Kidney (tissue), 22 donors: ENCODE measurements at places on chromosomes 2 and 18. TPM values are rescaled to one million over a fixed set of nuclear protein-coding genes. Genes with fewer than 3 reads are reported as not detected.

- no peak for DNase-seq
- no peaks in the 10 kb centered on the region for H3K4me1 ChIP-seq
- H3K27ac ChIP-seq, result no peak overlapping the region
- no peaks in the 10 kb centered on the region for H3K27me3 ChIP-seq
- H3K36me3 ChIP-seq, result no peaks in the 10 kb centered on the region
Observed at GRCh38 chr2:134692499-134692898, 26.3 kb downstream of the TMEM163 start.

- H3K27ac ChIP-seq, result no peak overlapping the region
- DNase-seq, result no peak
- H3K36me3 ChIP-seq, result no peaks in the 10 kb centered on the region
- H3K4me3 ChIP-seq, result no peak overlapping the region
- H3K27me3 ChIP-seq, result no peaks in the 10 kb centered on the region
Observed at GRCh38 chr18:58640428-58640805, 11.5 kb upstream of the ALPK2 start.

GRCh38 chr2:9971890-9972289 lies 20.4 kb downstream of the GRHL1 start:
- no peak for DNase-seq
- no peaks in the 10 kb centered on the region for H3K4me1 ChIP-seq
- no peaks in the 10 kb centered on the region for H3K36me3 ChIP-seq
- no peak overlapping the region for H3K27ac ChIP-seq
- no peak overlapping the region for H3K4me3 ChIP-seq

Gene ME2
- total RNA-seq, result 32.8 TPM

Gene SOWAHC
- total RNA-seq, result 11.8 TPM

DNA sequence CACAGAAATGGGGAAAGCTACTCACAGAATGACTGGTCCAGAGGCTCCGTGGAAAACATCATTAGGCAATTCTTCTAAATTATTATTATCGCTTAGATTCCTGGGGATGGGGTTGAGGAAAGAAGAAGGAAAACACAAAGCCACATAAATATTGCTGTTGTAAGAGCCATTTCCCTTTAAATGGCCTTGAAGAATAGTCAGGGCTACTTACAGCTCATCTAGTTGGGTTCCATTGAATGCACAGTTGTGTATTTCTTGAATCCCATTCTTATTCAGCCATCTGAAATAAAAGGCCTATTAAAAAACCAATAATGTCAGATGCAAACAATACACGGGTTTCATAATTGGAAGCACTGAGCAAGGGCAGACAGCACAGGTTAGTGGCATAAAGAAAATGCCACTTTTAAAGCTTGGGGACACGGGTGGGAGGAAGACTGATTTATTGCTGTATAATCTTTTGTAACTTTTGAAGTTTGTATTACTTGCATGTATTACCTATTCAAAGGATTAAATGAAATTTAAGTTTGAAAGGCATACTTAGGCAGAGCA lies 171.4 kb downstream of the FSHR start:
- no peaks in the 10 kb centered on the region for H3K36me3 ChIP-seq
- H3K4me3 ChIP-seq, result no peak overlapping the region
- no peak for DNase-seq
- H3K4me1 ChIP-seq, result no peaks in the 10 kb centered on the region
- no peak overlapping the region for H3K27ac ChIP-seq

DNA sequence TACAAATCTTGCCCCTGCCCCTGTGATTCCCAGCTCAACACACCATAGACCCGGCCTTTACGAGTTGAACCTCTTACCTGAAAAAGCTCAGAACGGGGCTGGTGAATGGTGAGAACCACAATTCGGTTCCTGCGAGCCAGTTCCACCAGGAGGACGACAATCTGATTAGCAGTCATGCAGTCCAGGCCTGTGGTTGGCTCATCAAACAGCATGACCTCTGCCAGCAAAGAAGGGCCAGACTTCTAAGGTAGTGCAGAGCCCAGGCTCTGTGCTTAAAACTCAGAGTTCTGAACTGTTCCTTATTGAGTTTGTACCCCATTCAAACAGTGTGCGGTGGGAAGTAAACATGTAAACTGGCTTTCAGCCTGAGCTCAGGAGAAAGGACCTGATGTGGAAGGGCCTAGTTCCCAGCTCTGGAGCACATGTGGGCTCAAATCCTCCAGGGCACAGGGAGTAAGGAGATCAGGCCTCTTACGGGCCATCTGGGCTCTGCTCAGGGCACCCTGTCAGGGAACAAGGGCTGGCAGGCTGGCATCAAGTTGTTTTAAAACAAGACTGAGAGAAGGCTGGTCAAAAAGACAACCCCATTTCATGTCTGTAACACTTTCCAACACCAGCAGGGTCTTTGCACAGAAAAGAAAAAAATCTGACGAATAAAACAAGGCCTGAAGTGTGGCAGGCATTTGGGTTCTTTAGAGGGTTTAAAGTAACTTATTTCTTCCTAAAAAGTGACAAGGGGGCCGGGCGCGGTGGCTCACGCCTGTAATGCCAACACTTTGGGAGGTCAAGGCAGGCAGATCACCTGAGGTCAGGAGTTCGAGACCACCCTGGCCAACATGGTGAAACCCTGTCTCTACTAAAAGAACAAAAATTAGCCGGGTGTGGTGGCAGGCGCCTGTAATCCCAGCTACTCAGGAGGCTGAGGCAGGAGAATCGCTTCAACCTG lies 12.1 kb downstream of the ABCG5 start:
- H3K4me1 ChIP-seq, result no peaks in the 10 kb centered on the region
- H3K36me3 ChIP-seq, result no peaks in the 10 kb centered on the region
- H3K27ac ChIP-seq, result no peak overlapping the region
- DNase-seq, result no peak

Gene TNFRSF11A
- 5.4 TPM for total RNA-seq

DNA sequence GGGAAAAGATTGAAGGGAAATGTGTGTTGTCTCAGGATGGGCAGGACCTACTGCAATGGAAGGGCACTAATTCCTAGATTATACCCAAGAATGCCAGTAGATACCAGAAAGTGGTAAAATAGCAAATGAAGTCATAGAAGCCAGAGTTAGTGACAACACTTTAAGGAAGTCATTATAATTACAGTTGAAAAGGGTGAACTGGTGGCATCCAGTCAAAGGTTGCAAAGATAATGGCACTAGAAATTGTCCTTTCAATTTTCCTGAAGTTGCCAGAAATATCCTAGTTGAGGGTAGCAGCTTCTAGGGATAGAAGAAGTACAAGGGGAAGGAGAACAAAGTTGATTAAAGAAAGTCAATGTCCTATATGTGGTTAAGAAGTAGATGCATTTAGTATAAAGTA lies 68.8 kb upstream of the GLS start:
- H3K27me3 ChIP-seq, result no peaks in the 10 kb centered on the region
- no peaks in the 10 kb centered on the region for H3K36me3 ChIP-seq
- H3K4me3 ChIP-seq, result no peak overlapping the region
- H3K4me1 ChIP-seq, result no peaks in the 10 kb centered on the region
- no peak overlapping the region for H3K27ac ChIP-seq

- no peak overlapping the region for H3K27ac ChIP-seq
- no peak overlapping the region for H3K4me3 ChIP-seq
- no peaks in the 10 kb centered on the region for H3K27me3 ChIP-seq
- H3K4me1 ChIP-seq, result no peaks in the 10 kb centered on the region
- no peaks in the 10 kb centered on the region for H3K36me3 ChIP-seq
- DNase-seq, result no peak
Observed at GRCh38 chr2:238774071-238774470, 73.8 kb upstream of the TWIST2 start.

GRCh38 chr2:2024751-2025481 lies 280.6 kb upstream of the PXDN start:
- H3K4me1 ChIP-seq, result no peaks in the 10 kb centered on the region
- H3K36me3 ChIP-seq, result no peaks in the 10 kb centered on the region
- no peak for DNase-seq
- H3K27ac ChIP-seq, result no peak overlapping the region
- H3K27me3 ChIP-seq, result no peaks in the 10 kb centered on the region

DNA sequence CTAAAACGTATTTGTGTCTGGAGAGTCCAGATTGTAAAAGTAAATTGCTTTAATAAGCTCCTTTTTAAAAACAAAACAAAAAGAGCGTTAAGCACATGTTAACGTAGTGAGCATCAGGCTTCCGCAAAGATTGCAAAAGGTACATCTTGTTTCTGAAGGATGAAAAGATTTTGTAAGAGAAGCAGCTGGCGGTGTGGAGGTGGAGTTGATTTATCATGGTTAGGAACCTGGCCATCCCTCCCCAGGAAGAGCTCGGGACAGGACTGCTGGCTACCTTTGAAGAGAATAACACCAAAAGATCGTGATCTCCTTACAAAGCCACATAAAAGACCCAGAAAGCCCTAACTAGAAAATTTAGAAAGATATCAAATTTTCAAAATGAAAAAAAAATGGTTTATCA lies 132.2 kb downstream of the DNER start:
- DNase-seq, result no peak
- H3K4me3 ChIP-seq, result no peak overlapping the region
- H3K4me1 ChIP-seq, result no peaks in the 10 kb centered on the region
- no peak overlapping the region for H3K27ac ChIP-seq

GRCh38 chr2:23745726-23746105 lies 181.2 kb downstream of the ATAD2B start:
- DNase-seq, result peak; percentile 6
- no peaks in the 10 kb centered on the region for H3K27me3 ChIP-seq
- no peak overlapping the region for H3K27ac ChIP-seq
- no peaks in the 10 kb centered on the region for H3K36me3 ChIP-seq

Gene SMCHD1
- 59.0 TPM for total RNA-seq

Gene SPC25
- 0.79 TPM for total RNA-seq

Gene PDE11A
- 0.82 TPM for total RNA-seq

Gene RGPD4
- not detected for total RNA-seq

Gene TUBB8B
- not detected for total RNA-seq

GRCh38 chr18:58310517-58310916 lies 266.5 kb downstream of the NEDD4L start:
- peak; percentile 77 for DNase-seq
- H3K27ac ChIP-seq, result peak overlapping the region; percentile 23
- no peak overlapping the region for H3K4me3 ChIP-seq
- no peaks in the 10 kb centered on the region for H3K27me3 ChIP-seq

DNA sequence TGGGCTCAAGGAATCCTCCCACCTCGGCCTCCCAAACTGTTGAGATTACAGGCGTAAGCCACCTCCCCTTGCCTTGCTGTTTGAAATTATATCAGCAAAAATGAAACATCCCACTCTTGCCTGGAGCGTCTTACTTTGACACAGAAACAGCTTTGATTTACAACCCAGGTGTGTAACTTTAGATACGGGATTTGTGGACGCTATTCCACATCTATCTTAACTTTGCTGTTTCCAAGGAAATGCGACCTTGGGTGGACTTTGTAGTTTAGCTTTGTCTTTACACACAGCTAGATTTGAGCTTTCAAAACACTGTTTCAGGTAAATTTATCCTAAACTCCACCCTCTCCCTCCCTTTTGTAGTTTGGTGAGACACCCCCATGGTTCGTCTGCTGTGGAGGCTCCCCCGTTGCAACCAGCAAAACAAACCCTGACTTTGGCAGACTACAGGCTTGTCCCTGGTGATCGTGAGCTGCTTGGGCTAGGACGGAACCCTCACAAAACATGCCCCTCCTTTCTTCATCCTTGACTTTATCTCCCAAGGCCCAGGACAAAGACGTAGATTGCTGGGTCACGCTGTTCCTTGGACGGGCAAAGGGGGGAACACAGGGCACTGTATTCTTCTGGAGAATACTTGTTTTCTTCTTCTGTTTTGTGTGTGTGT lies 5.5 kb upstream of the MSH6 start:
- H3K27me3 ChIP-seq, result no peaks in the 10 kb centered on the region
- peak; percentile 50 for DNase-seq
- no peak overlapping the region for H3K27ac ChIP-seq
- no peaks in the 10 kb centered on the region for H3K4me1 ChIP-seq

Gene ARHGAP15
- total RNA-seq, result 23.1 TPM

Gene EN1
- total RNA-seq, result 0.16 TPM

DNA sequence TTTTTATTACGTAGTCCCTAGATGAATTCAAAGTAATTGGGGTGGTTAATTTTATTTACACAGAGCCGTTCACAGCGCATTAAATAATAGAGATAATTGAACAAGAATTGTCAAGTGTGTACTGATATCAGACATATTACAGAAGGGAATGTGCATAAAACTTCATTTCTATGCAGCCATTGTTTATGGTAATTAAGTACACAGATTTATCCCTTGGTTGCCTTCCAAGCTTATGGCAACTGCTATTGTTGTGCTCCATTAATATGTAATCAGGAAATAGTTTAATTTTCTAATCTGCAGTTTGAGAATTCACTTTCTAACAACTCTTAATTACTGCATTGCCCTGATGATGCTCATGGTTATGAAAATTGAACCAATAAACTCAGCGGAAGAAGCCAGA lies 47.3 kb upstream of the OTX1 start:
- no peak overlapping the region for H3K27ac ChIP-seq
- no peak for DNase-seq
- no peaks in the 10 kb centered on the region for H3K4me1 ChIP-seq
- H3K27me3 ChIP-seq, result no peaks in the 10 kb centered on the region
- no peaks in the 10 kb centered on the region for H3K36me3 ChIP-seq
- no peak overlapping the region for H3K4me3 ChIP-seq

Gene CIB4
- total RNA-seq, result not detected

- DNase-seq, result no peak
- H3K27ac ChIP-seq, result no peak overlapping the region
- H3K27me3 ChIP-seq, result no peaks in the 10 kb centered on the region
- H3K4me1 ChIP-seq, result peaks cover 7% of the 10 kb centered on the region
- no peaks in the 10 kb centered on the region for H3K36me3 ChIP-seq
Observed at GRCh38 chr2:226754821-226755604, 44.6 kb downstream of the IRS1 start.

GRCh38 chr2:96768083-96768561 lies 7.4 kb downstream of the CNNM4 start:
- H3K27me3 ChIP-seq, result no peaks in the 10 kb centered on the region
- H3K4me1 ChIP-seq, result no peaks in the 10 kb centered on the region
- no peak overlapping the region for H3K27ac ChIP-seq
- DNase-seq, result no peak

GRCh38 chr2:235534678-235535422 lies 41.0 kb downstream of the AGAP1 start:
- H3K4me1 ChIP-seq, result peaks cover 20% of the 10 kb centered on the region
- H3K36me3 ChIP-seq, result no peaks in the 10 kb centered on the region
- H3K27me3 ChIP-seq, result no peaks in the 10 kb centered on the region
- H3K27ac ChIP-seq, result no peak overlapping the region
- DNase-seq, result no peak

DNA sequence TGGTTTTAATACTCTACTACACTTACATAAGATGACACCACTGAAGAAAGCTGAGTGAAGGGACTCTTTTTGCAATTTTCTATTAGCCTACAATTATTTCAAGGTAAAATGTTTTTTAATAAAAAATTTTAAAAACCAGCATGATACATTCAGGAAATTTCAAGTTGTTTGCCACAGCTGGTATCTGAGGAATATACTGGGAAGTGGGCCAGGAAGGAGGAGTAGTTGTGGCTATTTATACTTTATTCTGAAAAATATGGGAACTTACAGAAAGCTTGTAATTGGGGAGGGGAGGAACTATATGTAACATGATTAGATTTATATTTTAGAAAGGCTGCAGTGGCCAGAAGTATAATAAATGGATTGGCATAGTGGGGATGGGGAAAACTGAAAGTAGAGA lies 40.8 kb downstream of the WDR35 start:
- H3K4me1 ChIP-seq, result no peaks in the 10 kb centered on the region
- H3K36me3 ChIP-seq, result no peaks in the 10 kb centered on the region
- no peak overlapping the region for H3K27ac ChIP-seq
- H3K27me3 ChIP-seq, result no peaks in the 10 kb centered on the region
- DNase-seq, result no peak
